ENCODE measurements at places on chromosomes 2 and 18. TPM values are rescaled to one million over a fixed set of nuclear protein-coding genes. Genes with fewer than 3 reads are reported as not detected.

GRCh38 chr18:37574113-37574512 is 8.5 kb upstream of the CELF4 start:
- no peak overlapping the region for H3K27ac ChIP-seq
- H3K4me1 ChIP-seq, result no peaks in the 10 kb centered on the region
- DNase-seq, result no peak
- H3K27me3 ChIP-seq, result peaks cover 7% of the 10 kb centered on the region
- H3K4me3 ChIP-seq, result no peak overlapping the region
- no peaks in the 10 kb centered on the region for H3K36me3 ChIP-seq

DNA sequence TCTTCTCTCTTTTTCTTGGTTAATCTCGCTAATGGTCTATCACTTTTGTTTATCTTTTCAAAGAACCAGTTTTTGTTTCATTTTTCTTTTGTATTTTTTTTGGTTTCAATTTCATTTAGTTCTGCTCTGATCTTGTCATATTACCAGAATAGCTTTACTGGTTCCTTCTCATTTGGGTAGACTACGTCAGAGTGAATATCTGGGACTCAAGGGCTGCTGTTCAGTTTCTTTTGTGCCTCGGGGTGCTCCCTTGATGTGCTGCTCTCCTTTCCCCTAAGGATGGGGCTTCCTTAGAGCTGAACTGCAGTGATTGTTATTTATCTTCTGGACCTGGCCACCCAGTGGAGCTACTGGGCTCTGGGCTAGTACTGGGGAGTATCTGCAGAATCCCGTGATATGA is 29.4 kb upstream of the IL1RN start:
- H3K4me1 ChIP-seq, result peaks cover 28% of the 10 kb centered on the region
- H3K4me3 ChIP-seq, result peak overlapping the region; percentile 60
- no peak for DNase-seq

GRCh38 chr2:216081012-216081411 is 597 bp downstream of the PECR start:
- H3K36me3 ChIP-seq, result peaks cover 11% of the 10 kb centered on the region
- no peaks in the 10 kb centered on the region for H3K27me3 ChIP-seq
- peak overlapping the region; percentile 92 for H3K4me3 ChIP-seq

GRCh38 chr2:127558911-127559310 is 23.4 kb downstream of the MYO7B start:
- H3K27ac ChIP-seq, result no peak overlapping the region
- H3K36me3 ChIP-seq, result peaks cover 11% of the 10 kb centered on the region
- peaks cover 19% of the 10 kb centered on the region for H3K4me1 ChIP-seq
- DNase-seq, result no peak
- H3K27me3 ChIP-seq, result peaks cover 48% of the 10 kb centered on the region

DNA sequence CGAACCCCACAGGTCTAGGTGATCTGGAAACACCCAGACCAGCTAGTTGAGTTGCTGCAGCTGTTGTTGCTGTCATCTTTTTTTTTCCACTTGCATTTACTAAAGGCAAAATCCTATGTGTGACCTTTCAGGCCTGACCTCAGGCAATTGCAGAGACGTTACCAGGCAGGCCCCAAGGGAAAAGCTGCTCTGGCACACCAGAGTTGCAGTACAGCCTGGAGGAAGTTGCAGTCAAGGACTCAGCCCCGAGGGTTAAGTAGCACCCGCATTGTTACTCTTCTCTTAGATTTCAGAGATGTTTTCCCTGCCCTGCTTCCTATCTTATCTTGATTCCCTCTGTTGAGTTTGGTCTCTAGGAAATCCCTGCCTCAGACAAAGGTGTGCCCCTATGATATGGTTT is 45.2 kb upstream of the SMAD2 start:
- H3K27ac ChIP-seq, result no peak overlapping the region
- H3K36me3 ChIP-seq, result no peaks in the 10 kb centered on the region
- DNase-seq, result no peak
- H3K4me1 ChIP-seq, result peaks cover 3% of the 10 kb centered on the region
- no peak overlapping the region for H3K4me3 ChIP-seq

- no peaks in the 10 kb centered on the region for H3K4me1 ChIP-seq
- DNase-seq, result no peak
- no peak overlapping the region for H3K27ac ChIP-seq
- no peak overlapping the region for H3K4me3 ChIP-seq
Measured at GRCh38 chr2:134458950-134459349, 205.1 kb downstream of the MGAT5 start.

GRCh38 chr2:239327536-239328350 is 73.1 kb downstream of the HDAC4 start:
- peak overlapping the region; percentile 89 for H3K27ac ChIP-seq
- H3K4me1 ChIP-seq, result peaks cover 89% of the 10 kb centered on the region
- H3K27me3 ChIP-seq, result no peaks in the 10 kb centered on the region
- no peak for DNase-seq
- peaks cover 20% of the 10 kb centered on the region for H3K36me3 ChIP-seq

DNA sequence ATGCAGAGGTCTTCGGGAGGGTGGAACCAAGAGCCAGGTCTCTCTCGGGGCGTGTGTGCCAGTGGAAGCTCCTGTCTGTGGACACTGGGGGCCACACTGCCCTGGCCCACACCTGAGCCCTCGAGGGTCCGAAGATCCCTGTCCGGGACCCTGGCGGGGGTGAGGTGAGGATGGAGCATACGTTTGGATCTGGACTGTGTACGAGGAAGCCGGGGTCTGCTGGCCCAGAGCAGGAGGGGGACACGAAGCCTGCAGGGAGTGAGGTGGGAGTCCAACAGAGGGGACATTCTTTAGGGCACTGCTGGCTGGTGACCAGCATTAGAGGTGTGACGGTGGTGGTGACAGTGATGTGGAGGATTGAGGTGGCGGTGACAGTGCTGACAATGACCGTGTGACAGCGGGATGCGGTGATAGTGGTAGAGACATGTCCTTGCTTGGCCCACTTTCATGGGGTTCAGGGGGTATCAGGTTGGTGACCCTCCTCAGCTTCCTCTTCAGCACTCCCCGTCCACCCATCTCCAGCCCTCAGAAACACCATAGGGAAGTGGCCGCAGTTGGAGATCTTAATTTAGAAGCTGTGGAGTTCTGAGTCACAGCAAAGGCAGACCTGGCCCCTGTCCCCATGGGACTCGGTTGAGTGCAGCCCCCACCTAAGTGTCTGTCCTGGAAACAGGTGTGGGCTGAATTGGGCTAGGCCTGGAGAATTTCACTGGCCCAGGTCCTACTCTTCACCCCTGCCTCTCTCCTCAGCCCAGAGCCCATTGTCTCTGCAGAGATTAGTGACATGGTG is 252.0 kb downstream of the DYSF start:
- H3K27ac ChIP-seq, result no peak overlapping the region
- DNase-seq, result no peak

DNA sequence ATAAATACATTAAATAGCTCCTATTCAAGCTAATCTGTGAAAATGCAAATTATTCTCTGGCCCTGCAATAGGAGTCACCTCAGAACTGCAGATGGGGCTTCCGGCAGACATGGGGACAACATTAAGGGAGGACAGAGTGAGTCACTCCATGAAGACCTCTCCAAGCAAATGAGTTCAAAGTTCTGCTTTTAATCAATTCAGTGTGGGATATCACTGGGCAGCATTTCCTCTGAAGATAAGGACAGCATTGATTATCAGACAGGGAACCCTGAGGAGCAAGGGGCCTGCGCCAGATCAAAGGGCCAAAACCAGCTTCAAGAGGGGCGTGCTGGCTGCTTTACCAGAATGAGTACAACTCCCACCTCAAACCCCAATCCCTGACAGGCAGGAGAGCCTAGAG is 356.9 kb upstream of the KLHL29 start:
- H3K27ac ChIP-seq, result no peak overlapping the region
- no peaks in the 10 kb centered on the region for H3K4me1 ChIP-seq
- no peak for DNase-seq
- no peak overlapping the region for H3K4me3 ChIP-seq
- peaks cover 3% of the 10 kb centered on the region for H3K27me3 ChIP-seq

GRCh38 chr18:9705183-9705829 is 2.8 kb upstream of the RAB31 start:
- H3K4me3 ChIP-seq, result no peak overlapping the region
- peaks cover 19% of the 10 kb centered on the region for H3K4me1 ChIP-seq
- no peak for DNase-seq
- H3K27me3 ChIP-seq, result peaks cover 61% of the 10 kb centered on the region
- H3K27ac ChIP-seq, result no peak overlapping the region

GRCh38 chr18:36535202-36535935 is 237.9 kb downstream of the FHOD3 start:
- H3K4me1 ChIP-seq, result peaks cover 9% of the 10 kb centered on the region
- H3K27me3 ChIP-seq, result peaks cover 8% of the 10 kb centered on the region
- no peak for DNase-seq
- no peak overlapping the region for H3K27ac ChIP-seq
- H3K36me3 ChIP-seq, result no peaks in the 10 kb centered on the region

- H3K27me3 ChIP-seq, result no peaks in the 10 kb centered on the region
- H3K4me3 ChIP-seq, result no peak overlapping the region
- no peak overlapping the region for H3K27ac ChIP-seq
- DNase-seq, result no peak
- no peaks in the 10 kb centered on the region for H3K36me3 ChIP-seq
Measured at GRCh38 chr2:184906709-184907108, 308.4 kb downstream of the ZNF804A start.

FSHR gene
- total RNA-seq, result not detected

SNRPD1 gene
- 114 TPM for total RNA-seq

CNTNAP5 gene
- total RNA-seq, result not detected

TGFA gene
- 0.13 TPM for total RNA-seq

DIS3L2 gene
- total RNA-seq, result 32.2 TPM

ACMSD gene
- not detected for total RNA-seq
